ENCODE measurements at places on chromosomes 3 and 15.

GRCh38 chr3:160390565-160391138, 8.4 kb downstream of the IFT80 start:
- DNase-seq: no peak

GRCh38 chr3:170044795-170045244, 7.0 kb downstream of the GPR160 start:
- no peak for DNase-seq

DNA sequence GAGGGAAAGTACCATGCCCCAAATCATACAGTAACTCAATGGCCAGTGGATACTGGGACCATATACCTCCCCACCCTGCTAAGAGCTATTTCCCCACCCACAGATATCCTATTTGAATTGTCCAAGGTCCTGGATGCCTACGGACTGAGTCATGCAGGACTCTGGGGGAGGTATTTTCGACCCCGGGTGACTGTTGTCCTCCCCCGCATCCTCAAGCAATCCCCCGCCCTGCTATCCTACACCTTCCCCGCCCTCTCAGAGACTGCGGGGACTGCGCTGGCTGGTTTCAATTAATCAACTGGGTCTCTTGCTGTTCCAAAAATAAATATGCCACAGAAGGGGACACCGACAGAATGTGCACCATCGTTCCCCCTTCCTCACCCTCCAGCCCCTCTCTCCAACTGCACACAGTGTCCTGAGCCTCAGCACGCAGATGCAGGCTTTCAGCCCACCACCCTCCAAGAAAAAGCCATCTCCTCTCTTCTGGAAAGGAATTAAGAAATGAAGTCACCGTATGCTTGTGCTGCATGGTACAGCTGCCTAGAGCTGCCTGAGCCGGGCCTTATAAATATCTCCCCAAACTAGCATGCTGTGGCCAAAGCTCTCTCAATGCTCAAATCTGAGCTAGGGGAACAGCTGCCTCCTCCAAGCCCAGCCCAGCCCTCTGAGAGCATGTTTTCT, 8.1 kb downstream of the CAV3 start:
- DNase-seq: no peak

- DNase-seq: no peak
Measured at GRCh38 chr3:168030577-168030976, 65.1 kb downstream of the GOLIM4 start.

GRCh38 chr15:31727612-31728011, 302.7 kb upstream of the CHRNA7 start:
- no peak for DNase-seq

- DNase-seq: no peak
Measured at GRCh38 chr3:58296843-58297242, 9.2 kb upstream of the RPP14 start.

Measured in stimulated activated CD4-positive, alpha-beta T cell treated with anti-CD3 and anti-CD28 coated beads, Interleukin-1b, Interleukin-23, amount 100 ng/mL, for 1 hour (primary cell).